ENCODE measurements at places on chromosomes 11 and 22.

- DNase-seq: no peak
These were observed 98.9 kb downstream of the TRIM29 start for GRCh38 chr11:120039039-120039438.

DNA sequence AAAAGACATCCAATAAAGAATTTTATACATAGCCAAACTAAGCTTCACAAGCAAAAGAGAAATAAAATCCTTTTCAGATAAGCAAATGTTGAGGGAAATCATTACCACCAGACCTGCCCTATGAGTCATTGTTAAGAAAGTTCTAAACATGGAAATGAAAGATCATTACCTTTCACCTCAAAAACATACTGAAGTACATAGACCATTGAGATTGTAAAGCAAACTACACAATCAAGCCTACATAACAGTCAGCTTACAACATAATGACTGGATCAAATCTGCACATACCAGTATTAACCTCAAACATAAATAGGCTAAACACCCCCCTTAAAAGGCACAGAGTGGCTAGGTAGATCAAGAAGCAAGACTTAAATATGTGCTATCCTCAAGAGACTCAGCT, 501.0 kb upstream of the LUZP2 start:
- DNase-seq: peak; percentile 61

GRCh38 chr11:134276396-134277182, 410 bp downstream of the GLB1L3 start:
- no peak for DNase-seq

DNA sequence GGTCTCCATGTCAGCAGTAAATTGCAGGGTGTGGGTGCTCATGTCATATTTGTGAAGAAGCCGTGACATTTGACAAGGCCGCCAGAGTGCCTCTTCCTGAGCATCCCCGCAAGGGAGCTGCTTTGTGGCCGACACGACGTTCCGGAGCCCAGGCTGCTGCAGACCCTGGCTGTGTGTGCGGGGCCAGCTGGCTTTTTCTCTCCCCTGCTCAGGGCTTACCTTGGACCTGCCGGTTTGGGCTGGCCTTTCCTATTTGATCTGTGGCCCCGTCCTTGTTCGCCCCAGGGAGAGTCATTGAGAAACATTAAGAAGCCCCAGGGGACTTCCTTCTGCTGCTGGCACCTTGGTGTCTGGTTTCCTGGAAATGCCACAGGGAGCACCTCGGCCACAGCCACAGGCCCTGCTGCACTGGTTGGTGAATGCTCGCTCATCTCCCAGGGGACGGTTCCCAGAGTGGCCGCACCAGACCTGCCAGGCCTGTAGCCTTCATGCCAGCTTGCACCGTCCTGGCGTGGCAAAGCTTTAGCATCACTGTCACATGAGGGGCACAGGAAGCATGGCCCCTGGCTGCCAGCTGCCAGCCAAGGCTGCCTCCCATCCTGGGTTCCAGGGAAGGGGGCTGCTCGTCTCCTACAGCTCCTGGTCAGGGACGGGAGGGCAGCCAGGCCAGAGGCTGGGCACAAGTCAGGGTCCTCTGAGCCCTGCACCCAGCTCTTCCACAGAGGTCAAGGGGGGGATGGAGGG, 5.4 kb downstream of the GRK2 start:
- DNase-seq: no peak

- peak; percentile 87 for DNase-seq
These were observed 1564.8 kb upstream of the TENM4 start for GRCh38 chr11:81005595-81005994.

GRCh38 chr11:73554671-73555320, 43.1 kb downstream of the FAM168A start:
- no peak for DNase-seq

DNA sequence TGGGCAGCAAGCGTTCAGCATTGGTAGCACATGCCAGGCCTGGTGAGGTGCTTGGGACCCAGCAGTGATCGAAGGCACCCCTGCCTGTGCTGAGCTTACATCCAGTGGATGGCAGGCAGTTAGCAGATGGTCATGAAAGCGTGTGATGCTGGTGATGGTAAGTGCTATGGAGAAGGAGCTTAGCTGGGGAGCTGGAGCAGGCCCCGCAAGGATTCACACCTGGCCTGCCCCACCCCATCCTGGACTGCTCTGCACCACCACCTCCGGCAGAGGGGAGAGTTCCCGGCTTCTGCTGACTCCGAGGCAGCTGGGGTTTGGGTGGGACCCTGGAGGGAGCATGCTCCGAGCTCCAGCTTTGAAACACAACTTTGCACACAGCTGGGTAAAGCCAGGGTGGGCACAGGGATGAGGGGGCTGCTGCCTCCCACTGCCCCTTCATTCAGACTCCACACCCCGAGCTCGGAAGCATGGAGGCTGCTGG, 16.2 kb downstream of the MPPED1 start:
- DNase-seq: no peak

GRCh38 chr11:17718510-17718962, 835 bp upstream of the MYOD1 start:
- DNase-seq: no peak

GRCh38 chr11:69000831-69001242, 12.2 kb downstream of the MRGPRF start:
- DNase-seq: peak; percentile 86

- no peak for DNase-seq
These were observed 6.7 kb downstream of the RNF141 start for GRCh38 chr11:10534316-10534715.

- DNase-seq: no peak
These were observed 83.4 kb downstream of the CEP164 start for GRCh38 chr11:117410861-117411710.

GRCh38 chr22:40593460-40594273, 42.9 kb downstream of the MRTFA start:
- DNase-seq: no peak

- no peak for DNase-seq
These were observed 18.8 kb downstream of the PAK1 start for GRCh38 chr11:77454867-77455655.

DNA sequence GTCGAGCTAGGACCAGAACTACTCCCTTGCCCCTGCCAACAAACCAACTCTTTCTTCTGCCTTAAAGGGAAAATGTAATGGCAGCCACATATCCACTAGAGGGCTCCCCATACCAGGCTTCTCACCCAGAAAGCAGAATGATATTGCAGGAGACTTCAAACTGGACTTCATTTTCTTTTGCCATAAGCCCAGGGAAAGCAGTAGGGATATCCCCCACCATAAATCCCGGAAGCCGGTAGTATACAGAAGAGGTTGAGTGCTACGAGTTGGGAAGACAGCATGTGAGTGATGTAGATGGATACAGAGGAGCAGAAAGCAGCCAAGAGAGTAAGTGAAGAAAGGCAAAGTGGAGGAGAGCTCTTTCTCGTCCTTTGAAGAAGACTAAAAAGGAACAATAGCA, 12.1 kb downstream of the PLAAT5 start:
- peak; percentile 70 for DNase-seq

DNA sequence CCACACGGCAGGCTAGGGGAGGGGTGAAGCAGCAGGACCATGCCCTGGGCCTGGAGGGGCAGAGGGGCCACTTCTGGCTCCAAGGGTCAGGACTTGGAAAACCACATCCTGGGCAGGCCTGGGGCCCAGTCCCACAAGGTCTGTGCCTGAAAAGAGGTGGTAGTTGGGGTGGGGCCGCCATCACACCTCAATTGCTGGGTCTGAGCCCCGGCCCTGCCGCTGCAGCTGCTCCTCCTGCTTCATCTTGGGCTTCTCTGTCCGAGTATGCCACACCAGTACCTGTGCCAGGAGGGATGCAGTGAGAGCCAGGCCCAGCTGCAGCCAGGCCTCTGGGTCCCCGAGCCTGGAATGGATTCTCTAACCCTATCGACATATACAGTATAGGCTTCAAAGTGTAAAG, 2.5 kb downstream of the ROM1 start:
- no peak for DNase-seq

DNA sequence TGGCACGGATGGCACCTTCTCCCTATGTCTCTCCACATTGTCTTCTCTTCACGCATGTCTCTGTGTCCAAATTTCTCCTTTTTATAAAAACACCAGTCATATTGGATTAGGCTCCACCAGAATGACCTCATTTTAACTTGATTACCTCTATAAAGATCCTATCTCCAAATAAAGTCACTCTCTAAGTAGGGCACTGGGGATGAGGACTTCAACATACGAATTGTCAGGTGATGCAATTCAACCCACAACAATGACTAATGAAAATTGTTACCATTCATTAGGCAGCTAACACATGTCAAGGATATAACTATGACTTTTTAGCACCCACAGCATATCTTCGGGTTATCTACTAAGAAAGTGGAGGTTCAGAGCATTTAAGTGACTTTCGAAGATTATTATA, 55.5 kb upstream of the USP47 start:
- DNase-seq: peak; percentile 51

DNA sequence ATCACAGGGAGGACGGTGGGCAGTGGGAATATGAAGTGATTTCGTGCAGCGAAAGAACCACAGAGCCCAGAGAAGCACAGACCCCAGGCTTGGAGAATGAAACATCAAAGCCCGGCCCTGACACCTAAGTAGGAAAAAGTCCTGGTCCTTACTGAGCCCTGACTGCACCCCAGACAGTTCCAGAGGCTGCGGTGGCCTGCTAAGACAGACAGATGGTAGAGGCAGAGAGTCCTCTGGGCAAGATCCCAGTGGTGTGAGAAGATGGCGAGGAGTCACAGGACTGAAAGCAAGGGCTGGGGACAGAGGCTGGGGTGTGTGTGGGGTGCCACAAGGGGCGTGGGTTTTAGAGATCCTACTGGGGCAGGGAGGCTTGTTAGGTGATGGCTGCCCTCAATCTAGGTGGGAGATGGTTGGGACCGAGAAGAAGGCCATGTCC, 3.7 kb downstream of the CBX6 start:
- DNase-seq: no peak

GRCh38 chr11:65492637-65493366, 6.0 kb upstream of the MALAT1 start:
- peak; percentile 91 for DNase-seq

GRCh38 chr11:9016916-9017642, 13.3 kb upstream of the NRIP3 start:
- peak; percentile 62 for DNase-seq

DNA sequence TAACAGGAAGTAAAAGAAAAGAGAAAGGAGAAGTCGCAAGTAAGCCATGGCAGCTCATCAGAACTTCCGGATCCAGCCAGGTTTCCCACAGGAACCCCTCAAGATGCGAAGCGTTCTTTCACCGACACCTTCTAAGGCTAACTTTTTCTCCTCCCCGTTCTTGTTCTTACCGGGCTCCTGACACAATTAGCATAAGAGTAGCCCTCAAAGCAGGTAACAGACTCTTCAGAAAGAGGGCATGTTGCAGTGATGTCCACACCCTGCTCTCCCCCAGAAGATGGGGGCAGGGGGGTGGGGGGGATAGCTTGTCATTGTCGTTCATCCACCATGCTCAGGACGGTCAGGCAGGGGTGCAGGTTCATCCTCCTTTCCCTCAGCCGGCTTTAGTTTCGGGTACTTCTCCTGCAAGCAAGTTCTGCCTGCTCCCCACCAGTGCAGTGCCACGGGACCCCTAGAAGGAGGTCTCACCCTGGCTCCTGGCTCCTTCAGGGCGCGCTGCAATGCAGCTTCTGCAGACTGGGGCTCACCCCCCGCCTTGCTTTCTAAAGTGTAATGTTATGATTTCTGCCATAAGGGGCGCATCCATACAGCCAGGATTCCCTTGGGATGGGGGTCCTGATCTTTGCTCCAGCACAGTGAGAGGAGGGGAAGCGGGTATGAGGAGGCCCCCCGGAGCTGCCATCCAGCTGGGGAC, 2.3 kb downstream of the OPCML start:
- DNase-seq: no peak

DNA sequence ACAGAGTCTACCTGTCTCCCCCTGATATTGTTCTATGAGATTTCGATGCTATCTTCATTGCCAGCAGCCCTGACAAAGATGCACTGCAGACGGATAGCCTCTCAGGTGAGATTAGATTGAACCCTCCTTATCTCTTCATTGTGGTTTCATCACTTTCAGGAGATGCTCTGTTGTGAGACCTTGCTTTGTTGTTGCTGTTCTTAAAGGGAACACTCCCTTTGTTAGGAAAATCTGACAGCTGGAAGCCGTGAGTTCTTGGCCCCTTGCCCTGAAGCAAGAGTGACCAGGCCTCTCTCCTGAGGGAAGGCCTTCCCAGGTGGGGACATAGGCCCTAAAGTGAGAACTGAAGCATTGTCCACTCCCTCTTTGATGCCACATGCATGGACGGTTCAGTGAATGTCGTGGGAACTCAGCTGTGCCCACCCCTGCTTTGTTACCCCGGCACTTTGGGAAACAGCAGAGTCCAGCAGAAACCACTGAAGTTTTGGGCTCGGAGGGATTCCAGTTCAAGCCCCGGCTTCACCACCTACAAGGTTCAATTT, 976.1 kb downstream of the TBC1D22A start:
- no peak for DNase-seq

DNA sequence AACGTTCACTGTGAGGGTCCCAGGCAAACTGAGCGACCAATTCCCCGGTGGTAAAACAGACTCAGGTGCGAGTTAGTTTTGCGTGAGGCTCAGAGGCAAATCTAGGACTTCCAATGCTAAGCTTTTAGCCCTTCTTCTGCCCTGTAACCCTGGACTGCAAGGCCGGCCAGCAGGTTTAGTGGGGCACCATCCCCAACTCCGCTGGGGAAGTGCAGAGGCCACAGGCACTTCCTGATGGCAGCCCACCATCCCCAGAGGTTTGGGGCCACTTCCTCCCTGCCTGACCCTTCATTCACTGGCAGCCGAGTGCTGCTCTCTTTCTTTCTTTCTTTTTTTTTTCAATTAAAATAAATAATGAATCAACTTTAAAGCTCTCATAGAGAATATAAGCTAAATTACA, 124.6 kb upstream of the B3GAT1 start:
- no peak for DNase-seq

DNA sequence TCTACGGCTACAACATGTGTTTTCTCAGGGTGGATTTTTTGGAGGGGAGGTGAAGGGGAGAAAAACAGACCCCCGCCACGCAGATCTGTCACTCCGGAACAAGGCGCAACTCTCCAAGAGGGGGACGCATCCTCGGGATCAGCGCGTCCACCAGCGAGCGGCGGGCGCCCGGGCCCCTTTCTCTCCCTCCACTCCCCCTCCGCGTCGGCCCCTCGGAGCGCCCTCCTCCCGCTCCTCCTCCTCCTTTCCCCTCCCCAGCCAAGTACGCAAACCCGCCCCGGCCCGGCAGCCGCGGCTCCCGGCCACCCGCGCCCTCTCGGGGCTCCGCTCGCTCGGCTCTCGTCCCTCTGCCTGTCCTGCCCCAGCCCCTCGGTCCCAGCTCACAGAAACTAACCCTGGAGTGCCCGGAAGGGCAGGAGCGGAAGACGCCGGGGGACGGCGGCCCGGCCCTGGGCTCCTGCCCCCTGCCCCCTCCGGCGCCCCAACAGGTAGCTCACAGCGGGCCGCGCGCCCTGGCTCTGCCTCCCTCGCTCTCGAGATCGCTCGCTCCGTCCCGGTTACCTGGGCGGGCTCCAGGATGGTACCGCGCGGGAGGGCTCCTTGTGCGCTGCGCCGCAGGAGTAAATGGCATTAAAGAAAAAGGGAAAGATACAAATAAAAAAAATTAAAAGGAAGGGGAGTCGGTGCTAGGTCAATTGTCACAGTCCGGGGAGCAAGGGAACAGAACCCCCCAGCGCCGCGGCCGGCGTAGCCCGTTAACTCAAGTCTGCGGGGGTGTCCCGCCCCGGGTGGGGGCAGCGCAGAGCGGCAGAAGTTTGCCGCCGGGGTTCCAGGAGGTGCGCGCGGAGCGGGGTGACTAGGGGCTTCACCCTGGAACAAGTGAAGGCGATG, 131.4 kb upstream of the C11orf58 start:
- no peak for DNase-seq

- no peak for DNase-seq
These were observed 539.5 kb downstream of the TBC1D22A start for GRCh38 chr22:47301820-47302475.

- no peak for DNase-seq
These were observed 58.8 kb downstream of the GRK3 start for GRCh38 chr22:25623310-25623734.

Measured in M059J (cell line).